B cell (primary cell): ENCODE measurements at places on chromosomes 6 and 20. TPM values are rescaled to one million over a fixed set of nuclear protein-coding genes. Genes with fewer than 3 reads are reported as not detected.

The DPM1 gene
- 35.2 and 37.5 TPM in 2 replicates for total RNA-seq

GRCh38 chr6:3885262-3886036 is 36.3 kb downstream of the FAM50B start:
- DNase-seq: no peak

DNA sequence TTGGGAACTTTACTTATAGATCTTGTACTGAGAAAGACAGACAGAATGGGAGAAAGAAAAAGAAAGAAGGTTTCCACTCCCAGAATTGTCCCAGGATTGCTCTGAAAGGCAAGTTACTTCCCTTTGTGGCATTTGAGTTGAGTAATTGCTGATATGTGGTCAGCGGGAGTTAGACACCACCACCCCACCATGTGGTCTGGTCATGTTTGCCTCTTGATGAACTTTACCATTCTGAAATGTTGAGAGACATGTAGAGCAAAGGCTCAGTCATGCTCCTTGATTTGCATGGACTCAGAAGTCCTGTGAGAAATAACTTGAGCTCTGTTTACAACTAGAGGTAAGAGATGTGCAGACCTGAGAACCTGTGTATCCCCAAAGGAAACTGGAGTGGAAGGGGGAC is 17.1 kb downstream of the TCF21 start:
- DNase-seq: no peak

GRCh38 chr20:38875175-38875993 is 50.8 kb upstream of the FAM83D start:
- DNase-seq: peak; percentile 93

DNA sequence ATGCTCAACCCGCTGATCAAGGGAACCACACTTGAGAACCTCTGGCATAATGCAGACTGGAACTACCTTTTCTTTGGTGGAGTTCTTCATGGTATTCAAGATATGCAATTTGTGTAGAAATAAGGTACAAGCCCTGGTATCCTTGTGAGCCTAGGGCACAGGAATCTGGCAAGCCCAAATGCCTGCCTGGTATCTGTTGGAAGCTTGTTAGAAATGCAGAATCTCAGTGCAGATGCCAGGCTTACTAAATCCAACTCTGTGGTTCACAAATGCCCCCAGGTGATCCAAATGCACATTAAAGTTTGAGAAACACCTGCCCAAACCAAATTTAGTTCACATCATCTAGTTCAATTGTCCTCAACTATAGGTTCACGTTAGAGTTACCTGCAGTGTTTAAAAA is 159.8 kb upstream of the LAMP5 start:
- DNase-seq: no peak

DNA sequence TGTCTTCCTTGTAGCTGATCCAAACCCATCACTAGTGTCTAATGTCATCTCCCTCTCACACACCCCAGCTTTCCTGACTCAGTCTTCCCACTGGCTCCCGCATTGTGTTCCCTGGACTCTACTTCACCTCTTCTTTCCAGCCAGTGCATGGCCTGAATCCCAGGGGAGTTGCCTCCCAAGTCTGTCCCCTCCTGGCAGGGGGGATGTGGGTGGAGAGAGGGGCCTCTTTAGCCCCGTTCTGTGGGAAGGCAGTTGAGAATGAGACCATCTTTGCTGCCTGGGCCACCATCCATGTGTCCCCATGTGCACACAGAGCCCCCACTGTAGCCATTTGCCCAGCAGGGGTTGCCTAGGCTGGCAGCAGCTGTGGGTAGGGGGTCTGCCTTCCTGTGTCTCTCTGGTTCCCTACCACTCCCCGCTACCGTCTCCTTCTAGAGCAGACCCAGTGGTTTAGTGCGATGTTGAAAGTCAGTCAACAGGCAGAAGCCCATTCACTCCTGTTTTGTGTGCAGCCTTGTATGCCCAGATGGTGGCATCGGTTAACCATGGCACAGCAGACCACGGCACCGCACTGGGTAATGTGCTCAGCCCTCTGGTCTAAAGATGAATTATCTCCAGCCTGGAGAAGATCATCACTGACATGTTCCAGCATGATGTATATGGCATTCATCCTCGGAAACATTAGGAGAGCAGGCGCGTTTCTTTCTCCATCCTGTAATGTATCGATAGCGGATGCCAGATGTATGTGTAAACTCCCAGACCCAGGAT is 178.8 kb upstream of the SNX9 start:
- DNase-seq: no peak

DNA sequence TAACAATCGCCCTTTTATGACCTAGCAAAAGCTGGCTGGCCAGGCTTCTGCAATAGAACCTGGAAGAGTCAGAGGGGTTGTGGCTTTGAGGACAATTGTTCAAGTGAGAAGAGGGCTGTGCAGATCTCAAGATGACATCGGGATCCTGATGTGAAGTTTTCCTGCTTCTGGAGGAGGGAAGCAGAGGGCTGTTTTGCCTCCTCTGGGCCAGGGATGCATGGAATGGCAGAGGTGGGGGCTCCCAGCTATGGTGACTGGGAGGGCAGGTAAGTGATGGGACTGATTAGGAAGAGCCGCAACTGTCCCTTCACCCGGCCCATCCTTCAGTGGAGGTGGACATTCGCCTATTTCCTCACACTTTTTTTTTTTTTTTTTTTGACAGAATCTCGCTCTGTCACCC is 43.4 kb upstream of the BLCAP start:
- no peak for DNase-seq

DNA sequence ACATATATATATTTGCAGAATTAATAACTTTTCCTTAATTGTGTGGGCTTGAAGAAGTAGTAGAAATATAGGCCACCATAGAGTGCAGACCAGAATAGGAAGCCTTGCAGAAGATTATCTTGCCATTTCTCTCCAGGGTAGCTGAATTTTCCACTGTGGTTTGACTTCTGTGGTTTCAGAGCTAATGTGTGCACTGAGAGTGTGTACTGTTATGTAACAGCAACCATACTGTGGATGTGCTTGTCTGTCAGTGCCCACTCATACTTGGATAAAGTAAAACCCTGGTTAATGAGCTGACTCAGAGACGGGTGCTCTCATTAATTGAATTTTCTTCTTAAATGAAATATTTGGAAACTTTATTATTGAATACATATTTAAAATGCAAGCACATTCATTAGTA is 57.2 kb downstream of the CEP43 start:
- DNase-seq: peak; percentile 16

The RAB5IF gene
- total RNA-seq: 40.1 and 41.4 TPM in 2 replicates

DNA sequence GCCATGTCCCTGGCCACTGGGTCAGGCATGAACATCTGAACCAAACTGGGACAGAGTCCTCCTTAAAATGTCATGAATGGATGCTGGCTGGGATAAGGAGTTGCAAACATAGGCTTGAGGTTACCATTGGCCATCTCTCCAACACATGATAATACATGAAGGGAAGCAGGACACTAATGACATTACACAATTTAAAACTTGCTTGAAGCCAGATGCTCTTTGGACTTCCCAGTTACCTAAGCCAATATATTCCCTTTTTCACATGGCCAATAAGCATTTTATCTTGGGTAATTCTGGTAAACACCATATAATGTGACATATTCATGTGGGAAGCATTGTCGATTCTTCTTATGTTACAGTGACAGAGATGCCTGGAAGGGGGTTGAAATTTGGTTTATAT is 148.0 kb upstream of the PLN start:
- DNase-seq: no peak

- DNase-seq: no peak
These were observed 25.9 kb upstream of the CRISP1 start for GRCh38 chr6:49892280-49892679.

The PSMB8 gene
- 127 and 129 TPM in 2 replicates for total RNA-seq

- DNase-seq: no peak
These were observed 370.2 kb downstream of the UTRN start for GRCh38 chr6:144655376-144655775.

The GJA1 gene
- total RNA-seq: not detected in 2 replicates

DNA sequence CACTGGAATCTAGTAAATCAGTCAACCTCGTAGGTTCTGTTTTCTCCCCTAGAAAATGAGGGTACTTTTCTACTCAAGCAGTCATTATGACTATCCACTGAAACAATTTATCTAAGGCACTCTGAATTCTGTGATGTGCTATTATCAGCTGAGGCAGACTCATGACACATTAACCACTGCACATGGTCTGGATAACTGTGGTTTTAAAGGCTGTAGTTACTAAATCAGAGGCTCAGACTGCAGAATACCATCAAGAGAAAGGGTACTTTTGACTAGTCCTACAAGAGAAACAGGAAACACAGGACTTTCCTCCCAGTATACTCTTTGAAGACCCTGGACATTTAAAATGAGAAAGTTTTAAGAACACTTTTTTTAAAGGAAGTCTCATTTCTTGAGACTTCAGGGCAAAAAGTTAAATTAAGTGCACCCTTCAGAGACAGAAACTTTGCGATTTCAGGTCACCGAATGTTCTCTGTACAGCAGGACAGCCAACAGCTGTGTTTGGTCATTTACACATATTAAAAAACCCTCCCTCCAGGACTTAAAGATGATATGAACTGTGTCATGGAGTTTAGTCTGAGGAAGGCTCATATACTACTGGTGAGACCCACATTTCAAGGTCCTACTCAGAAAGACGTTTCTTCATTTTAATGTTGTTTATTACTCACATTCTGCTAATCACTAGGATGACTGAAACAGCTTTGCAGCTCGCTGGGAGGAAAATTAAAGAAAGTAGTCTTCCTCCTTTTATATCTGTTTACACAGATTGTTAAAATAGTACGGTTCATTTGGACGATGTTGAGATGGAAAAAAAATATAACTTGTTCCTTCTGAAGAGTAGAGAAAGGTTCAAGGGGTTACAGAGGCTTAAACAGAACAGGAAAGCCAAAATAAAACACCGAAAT is 19.9 kb downstream of the ATXN1 start:
- DNase-seq: no peak

DNA sequence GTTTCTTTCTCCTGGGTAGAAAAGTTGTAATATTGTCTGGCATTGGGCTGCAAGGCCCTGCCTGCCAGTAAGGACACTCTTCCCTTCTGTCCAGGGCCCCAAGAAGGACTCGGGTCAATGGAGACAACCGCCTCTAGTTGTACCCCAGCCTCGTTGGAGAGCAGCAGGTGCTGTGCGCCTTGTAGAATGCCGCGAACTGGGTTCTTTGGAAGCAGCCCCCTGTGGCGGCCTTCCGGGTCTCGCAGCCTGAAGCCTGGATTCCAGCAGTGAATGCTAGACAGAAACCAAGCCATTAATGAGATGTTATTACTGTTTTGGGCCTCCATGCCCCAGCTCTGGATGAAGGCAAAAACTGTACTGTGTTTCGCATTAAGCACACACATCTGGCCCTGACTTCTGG is 37.0 kb downstream of the PLCG1 start:
- no peak for DNase-seq

The ZC2HC1B gene
- total RNA-seq: 0.84 and 0.92 TPM in 2 replicates

DNA sequence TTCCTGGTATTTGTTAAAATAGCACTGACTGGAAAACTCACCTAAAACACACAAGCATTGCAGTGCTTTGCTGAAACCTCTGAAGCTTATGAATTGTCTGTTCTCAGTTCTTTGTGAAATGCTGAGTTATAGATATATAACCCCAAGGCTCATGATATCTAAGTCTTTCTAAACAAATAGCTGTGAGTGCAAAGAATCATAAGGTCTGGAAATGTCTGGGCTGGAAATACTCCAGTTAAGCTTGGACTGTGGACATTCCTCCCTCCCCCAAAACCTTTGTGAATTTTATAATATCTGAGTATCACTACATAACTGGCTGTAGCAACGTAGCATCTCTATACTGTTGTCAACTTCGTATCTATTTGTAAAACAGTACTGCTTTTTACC is 69.1 kb downstream of the CBLN4 start:
- no peak for DNase-seq

The CLIC5 gene
- 0.80 and 0.96 TPM in 2 replicates for total RNA-seq

The CDSN gene
- not detected in 2 replicates for total RNA-seq

- no peak for DNase-seq
These were observed 89.4 kb downstream of the RTN4IP1 start for GRCh38 chr6:106539936-106540335.

DNA sequence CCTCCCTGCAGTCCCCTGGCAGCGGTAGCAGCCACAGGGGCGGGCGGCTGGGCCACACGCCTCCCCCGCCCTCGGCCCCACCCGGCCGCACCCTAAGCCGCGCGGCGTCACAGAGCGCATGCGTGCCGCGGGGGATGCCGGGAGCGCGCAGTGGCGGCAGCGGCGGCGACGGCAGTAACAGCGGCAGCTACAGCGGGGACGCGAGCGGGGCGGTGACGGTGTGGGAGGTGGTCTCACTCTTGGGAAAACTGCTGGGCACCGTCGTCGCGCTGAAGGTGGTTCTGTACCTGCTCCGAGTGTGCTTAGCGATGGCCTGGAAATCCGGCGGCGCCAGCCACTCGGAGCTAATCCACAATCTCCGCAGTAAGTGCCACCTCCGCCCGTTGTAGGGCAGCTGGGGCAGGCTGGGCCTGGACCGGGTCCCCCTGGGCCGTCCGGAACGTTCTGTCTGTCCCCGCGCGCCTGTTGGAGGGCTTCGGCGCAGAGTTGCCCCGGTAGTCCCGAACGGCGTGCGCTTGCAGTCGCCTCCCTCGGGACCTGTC is at the start of gene PCMT1:
TSS of gene PCMT1 (plus strand) at position 148 of the 542 bp plus-strand sequence. CDS start at position 309, 161 bp downstream.
- DNase-seq: peak; percentile 93

- no peak for DNase-seq
These were observed 6.1 kb upstream of the HSPA1B start for GRCh38 chr6:31821301-31822035.

DNA sequence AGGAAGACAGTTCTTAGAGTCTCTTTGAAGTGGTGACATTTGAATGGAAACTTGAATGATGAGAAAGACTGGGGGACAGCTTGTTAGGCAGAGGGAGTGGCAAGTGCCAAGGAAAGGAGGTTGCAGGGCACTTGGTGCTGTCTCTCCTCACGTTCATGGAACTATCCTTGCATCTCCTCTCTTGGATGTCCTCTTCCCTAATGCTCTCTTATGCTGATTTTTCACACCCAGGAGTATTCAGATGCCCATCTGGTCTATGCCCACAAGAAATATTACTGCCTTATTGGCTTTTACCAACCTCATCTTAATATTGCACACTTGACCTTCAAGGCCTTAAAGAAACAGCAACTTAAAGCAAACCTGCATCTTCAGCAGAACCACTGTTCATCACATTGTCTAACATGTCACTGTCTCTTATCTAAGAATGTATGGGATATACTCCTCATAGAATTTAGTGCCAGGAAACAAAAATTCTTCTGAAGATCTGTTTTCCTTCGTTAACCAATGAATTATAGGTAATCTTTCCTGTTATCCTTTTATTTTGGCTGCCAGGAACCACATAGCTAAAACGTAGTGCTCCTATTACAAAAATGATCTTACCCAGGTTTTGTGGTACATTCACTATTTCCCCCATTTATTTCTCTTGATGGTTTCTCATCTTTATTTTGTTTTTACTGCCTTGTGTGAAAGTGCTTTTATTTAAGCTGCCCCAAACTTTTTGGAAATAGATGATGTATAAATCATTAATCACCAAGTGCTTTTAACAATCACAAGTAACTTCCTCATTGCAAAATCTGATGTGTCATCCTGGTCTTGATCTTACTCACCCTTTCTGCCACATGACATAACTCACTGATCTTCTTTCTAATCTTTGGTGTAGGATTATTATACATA is 12.8 kb downstream of the RGS17 start:
- DNase-seq: no peak

GRCh38 chr20:57231161-57231560 is 35.3 kb downstream of the BMP7 start:
- no peak for DNase-seq
